ENCODE measurements at places on chromosomes 2 and 18. TPM values are rescaled to one million over a fixed set of nuclear protein-coding genes. Genes with fewer than 3 reads are reported as not detected.

Gene TMEM163
- total RNA-seq = 0.27 TPM

Gene PROKR1
- total RNA-seq = not detected

Gene CCDC74B
- 0.94 TPM for total RNA-seq

Gene DUSP11
- 40.1 TPM for total RNA-seq

Gene MREG
- total RNA-seq = 15.7 TPM

Gene RPS27A
- total RNA-seq = 1,030 TPM

Gene CDH19
- not detected for total RNA-seq

Gene MZT2A
- 130 TPM for total RNA-seq

- DNase-seq = no peak
Observed at GRCh38 chr2:196074631-196075030, 6.0 kb upstream of the DNAH7 start.

DNA sequence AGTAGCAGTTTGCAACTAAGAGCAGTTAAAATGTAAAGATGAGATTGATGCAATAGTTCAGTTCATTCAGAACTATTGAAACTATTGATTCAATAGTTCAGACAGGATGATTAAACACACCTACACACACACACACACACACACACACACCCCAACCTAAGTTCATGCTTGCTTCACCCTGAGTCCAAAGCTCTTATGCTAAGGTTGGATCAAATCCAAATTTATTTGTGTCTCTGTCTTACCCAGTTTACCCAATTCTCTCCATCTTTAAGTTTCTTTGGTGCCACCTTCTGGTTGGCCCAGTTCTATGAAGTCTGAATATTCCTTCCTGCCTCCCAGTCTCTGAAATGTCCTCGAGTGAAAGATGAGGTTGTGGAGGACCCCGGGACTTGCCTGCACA lies 5.1 kb downstream of the SERPINB8 start:
- DNase-seq = no peak

DNA sequence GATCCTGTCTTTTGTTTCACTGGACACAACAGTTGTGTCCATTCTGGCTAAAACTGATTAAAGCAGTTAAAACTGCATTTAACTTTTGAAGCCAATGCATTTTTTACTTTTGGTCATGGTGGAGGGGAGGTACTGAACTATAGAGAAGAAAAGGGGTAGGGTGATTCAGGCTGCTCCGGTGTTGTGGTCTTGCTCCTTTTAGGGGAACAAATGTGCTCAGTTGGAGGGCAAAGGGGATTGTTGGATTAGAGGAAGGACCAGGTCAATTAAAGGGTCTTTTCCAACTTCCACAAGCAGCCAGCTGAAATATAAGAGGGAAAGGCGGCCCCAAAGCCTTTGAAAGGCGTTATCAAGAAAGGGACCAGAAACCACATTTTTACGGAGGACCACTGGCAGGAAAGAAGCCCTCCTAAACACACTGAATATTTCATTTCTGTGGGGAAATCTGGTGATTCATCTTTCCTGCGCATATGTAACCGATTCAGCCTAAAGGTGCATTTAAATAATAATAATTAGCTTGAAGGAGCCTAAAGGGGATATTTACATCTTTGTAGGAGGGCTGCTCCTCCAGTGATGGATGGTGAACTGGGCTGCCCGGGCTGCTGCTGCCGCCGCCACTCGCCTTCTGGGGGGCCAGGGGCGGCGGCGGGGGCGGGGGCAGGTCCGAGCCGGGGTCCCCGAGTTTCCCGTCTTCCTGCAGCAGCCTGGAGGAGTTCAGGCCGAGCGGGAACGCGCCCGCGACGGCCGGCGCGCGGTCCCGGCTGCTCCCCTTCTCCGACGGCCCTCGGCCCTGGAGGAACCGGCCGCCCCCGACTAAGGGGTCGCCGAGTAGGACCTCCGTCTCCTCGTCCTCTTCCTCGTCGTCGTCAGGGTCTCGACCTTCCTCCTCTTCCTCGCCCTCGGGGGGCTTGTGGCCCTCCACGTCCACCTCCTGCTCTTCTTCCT lies 5.2 kb downstream of the SKOR2 start:
- DNase-seq = no peak

GRCh38 chr18:49464718-49465598 lies 4.5 kb upstream of the DYM start:
- no peak for DNase-seq

- no peak for DNase-seq
Observed at GRCh38 chr18:2237706-2238105, 333.6 kb downstream of the METTL4 start.

- no peak for DNase-seq
Observed at GRCh38 chr2:69514406-69514805, 77.2 kb upstream of the NFU1 start.

DNA sequence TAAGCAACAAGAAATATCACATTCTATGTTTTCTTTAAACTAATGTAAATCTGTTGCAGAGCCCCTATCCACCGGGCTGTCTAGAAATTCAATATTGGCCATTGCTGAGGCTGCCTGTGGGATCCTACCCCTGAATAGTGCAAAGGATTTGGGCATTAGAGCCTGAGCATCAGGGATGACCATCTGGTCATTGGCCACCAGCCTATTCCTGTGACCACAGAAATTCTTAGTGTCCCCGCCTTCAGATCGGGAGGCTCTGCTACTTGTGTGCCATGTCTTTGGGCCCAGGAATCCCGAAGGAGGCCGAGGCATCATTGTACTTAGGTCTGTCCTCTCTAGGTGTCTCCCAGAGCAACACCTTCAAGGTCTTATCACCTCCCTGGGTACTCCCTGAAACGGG lies 73.8 kb downstream of the HRH4 start:
- DNase-seq = no peak

DNA sequence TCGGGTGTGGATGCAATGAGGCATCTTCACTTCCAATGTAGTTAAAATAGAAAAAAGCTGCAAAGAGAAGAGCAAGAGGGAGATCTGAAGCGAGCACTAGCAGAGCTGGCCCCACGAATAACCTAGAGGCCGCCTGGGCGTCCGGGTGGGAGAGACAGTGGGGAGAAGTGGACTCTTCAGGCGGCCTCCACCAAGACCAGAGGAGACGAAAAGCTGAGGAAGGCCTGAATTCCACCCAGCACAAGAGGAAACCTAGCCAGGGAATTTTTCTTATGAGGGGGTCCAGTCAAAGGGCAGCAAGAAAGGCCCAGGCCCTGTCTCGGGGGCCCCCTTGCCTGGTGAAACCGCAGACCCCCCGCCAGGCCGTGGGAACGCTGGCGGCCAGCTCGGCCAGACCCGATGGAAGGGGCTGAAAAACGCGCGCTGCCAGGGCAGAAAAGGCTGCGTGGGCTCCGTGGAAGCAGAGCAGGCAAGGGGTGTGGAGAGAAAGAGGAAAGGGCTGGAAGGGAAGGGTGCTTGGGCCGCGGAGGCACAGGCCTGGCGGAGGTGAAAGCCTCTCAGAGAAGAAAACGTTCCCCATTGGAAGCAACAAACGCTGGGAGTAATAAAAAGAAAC lies 69.2 kb downstream of the KCTD1 start:
- DNase-seq = no peak

- no peak for DNase-seq
Observed at GRCh38 chr2:29065068-29065811, 9.1 kb downstream of the PCARE start.

DNA sequence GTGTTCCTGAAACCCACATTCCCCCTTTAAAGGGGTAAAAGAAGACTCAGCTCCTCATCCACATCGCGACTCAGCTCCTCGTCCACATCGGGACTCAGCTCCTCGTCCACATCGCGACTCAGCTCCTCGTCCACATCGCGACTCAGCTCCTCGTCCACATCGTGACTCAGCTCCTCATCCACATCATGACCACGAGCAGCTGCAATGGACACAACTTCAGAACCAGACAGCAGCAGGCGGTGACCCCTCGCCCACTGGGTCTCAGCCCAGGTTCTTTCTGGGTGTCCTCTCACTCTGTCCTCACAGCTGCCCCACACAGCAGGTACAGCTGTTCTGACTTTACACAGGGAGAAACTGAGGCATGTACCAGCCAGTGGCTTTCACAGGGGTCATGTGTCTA lies 163.5 kb upstream of the SALL3 start:
- no peak for DNase-seq

DNA sequence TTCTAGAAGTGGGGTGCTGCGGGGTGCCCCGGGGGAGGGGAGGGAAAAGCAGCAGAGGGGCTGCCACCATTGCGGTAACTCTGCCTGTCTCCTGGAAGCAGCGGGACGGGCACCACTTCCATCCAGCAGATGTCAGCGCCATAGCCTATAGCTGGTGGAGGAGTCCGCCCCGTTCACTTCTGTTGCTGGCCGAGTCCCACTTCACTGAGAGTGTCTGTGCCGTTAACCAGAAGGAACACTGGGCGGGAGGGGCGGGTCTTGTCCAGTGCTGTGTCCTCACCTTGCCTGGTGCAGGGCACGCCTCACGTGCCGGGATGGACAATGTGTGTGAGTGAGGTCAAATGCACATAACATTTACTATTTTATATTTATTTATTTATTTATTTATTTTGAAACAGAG lies 19.3 kb upstream of the ODC1 start:
- DNase-seq = no peak

DNA sequence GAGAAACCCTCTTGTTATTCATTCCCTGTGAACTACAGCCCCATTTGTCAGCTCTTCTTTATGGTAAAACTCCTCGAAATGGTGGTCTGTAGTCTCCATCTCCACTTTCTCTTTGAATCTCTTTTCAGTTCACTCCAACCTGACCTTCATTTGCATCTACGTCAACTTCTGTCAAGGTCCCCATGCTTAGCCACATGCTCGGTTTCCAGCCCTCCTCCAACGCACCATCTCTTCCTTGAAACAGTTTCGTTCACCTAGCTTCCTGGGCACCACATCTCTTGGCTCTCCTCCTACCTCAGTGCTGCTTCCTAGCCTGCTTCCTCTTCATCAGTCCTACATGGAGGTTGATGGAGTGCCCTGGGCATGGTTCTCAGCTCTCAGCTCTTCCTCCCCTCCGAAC lies 81.1 kb upstream of the AFF3 start:
- DNase-seq = no peak

- DNase-seq = no peak
Observed at GRCh38 chr18:32803568-32803967, 30.7 kb upstream of the KLHL14 start.

DNA sequence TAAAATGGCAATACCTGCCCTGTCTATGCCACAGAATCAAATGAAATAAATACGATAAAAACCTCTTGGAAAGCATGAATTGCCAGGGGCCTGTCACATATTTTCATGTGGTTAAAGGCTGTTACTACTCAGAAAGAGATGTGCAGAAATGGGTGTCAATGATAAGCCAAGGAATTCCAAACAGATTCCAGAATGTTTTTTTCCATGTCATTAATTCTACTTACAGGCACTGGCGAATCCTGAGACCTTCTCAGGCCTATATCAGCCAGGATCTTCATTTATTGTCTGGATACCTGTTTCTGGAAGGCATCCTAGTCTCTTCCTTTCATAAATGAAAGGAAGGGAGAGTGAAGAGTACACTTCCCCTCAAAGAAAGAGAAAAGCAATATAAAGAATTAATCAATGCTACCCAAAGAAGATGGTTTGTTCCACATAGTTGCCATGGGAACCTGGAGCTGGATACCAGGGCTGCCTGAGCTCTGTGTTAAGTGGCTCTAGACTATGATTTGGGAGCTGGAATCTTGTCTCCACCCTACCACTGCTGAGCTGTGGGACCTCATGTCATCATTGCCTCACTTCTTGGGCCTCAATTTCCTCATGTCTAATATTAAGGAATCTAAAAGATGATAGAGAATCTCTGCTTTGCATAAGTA lies 335.1 kb upstream of the SKOR2 start:
- DNase-seq = no peak

- no peak for DNase-seq
Observed at GRCh38 chr2:152815634-152816257, 97.3 kb downstream of the ARL6IP6 start.

DNA sequence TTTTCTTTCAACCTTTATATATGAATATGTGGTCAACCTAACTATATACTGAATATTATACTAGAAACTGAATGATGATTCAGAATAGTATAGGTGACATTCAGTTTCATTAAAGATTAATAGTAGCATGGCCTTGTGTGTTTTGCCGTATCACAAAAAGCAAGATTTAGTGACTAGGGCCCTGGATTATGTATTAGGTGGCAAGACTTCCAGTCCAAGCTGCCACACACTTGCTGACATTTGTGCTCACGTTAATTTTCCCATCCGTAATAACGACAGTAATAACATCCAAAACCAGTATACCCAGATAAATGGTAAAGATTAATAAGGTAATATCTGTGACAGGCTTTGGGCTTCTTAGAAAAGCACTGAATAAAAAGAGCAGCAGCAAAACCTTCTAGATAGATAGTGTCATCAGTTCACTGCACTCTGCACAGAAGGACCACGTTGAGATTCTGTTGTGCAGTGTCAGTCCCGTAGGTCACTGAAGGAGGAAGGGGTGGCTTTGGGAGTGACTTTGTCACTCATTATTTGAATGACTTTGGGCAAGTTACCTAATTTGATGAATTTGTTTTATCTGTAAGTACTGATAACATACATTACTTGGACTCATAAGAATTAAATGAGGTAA lies 451.7 kb downstream of the PTPRM start:
- DNase-seq = no peak

- DNase-seq = no peak
Observed at GRCh38 chr2:38499548-38500282, 103.0 kb downstream of the HNRNPLL start.

Data from activated T-helper 2 cell treated with anti-CD3 and anti-CD28 coated beads, Interferon-gamma antibody, Interleukin-2, Interleukin-4, amounts not matched to agents 10 μg/mL and 5 μg/mL and 100 μg/mL, durations not matched to agents 14 hours and 24 hours and 36 hours (primary cell).